NCI-H2029 (cell line): ENCODE measurements at places on chromosomes 4 and X.
A peak's percentile ranks its signal among the peaks of the same experiment; 100 is the strongest.

- DNase-seq = no peak
Observed at GRCh38 chr4:186587416-186588018, 32.1 kb upstream of the MTNR1A start.

DNA sequence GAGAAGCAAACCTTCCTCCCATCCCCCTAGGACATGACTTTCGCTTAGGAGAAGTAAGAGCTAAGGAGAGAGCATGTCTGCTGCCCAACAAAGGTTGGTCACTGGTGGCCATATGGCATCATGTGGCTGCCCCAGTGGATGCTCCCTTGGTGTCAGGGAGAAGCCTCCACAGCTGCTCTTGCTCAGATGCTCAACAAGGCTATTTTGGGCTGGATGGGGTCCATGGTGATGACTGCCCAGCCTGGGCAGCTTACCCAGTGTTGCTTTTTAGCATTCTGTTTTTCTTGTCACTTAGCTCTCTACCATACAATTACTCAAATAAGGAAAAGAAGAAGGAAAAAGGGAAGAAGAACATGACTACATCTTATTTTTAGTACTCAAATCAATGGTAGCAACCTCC lies 48.9 kb upstream of the PPARGC1A start:
- no peak for DNase-seq

DNA sequence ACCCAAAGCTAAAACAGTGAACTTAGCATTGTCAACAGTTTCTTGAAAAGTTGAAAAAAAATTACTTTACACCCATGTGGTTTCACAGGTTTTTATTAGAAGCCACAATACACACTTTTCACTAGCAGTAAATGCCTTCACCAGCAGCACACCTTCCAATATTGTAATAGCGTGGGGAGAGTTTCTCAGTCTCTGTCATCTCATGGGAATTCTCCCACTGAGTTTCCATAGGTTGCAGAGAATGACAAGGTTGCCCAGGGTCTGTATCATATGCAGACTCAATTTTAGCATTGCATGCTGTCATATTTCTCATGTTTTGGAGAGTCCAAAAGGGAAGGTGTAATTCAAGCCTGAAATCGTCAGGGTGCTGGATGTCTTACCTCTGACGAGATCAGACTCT lies 486.1 kb upstream of the TENM3 start:
- DNase-seq = no peak

- no peak for DNase-seq
Observed at GRCh38 chr4:74054483-74055047, 16.1 kb upstream of the CXCL3 start.

DNA sequence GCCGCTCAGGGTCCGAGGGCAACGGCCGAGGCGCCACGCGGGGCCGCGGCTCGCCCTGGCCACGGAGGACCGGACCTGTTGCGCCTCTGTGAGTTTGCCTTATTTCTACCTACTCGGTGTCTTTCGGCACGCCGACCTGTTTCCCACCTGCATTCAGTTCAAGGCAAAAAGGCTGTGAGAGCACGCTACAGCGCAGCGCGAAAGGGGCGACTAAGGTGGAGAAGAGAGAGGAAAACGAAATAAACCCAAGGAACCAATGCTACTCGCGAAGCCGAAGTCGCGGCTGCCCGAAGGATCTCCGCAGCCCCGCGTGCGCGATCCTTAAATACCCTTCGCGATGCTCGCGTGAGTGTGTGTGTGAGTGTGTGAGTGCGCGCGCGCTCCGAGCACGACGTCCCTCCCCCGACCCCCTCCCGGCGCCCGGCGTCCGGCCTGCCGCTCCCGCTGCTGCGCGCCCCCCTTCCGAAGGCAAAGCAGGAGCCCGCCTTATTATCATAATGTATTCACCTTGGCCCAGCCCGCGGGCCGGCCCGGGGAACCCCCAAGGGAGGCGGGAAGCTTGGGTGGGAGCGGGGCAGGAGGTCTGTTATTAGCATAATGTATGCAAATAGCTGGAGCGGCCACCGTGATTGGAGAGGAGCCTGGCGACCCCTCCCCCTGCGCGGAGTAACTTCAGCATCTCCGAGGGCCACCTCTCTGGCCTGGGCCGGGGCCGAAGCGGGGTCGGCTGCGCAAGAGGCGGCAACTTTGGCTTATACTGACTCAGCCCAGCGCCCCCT lies at the start of gene COL25A1:
Gene COL25A1 (minus strand): TSS at position 298 of the 779 bp plus-strand sequence.
- DNase-seq = no peak

DNA sequence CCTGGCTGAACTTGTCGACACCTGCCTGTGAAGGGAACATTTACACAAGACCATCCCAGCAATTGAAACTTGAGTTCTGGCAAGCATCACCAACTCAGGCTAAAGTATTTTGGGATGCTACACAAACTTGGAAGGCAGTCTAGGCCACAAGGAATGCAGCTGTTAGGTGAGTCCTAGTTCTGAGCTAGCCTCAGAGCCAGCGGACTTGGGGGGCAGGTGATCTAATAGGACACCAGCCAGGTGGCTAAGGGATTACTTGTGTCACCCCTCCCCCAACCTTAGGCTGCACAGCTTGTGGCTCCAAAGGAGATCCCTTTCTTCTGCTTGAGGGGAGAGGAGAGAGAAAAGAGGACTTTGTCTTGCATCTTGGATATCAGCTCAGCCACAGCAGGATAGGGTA lies 62.3 kb upstream of the DKK2 start:
- DNase-seq = no peak

GRCh38 chrX:143435916-143436315 lies 81.4 kb downstream of the SPANXN3 start:
- DNase-seq = no peak

- DNase-seq = no peak
Observed at GRCh38 chr4:99033956-99034355, 38.4 kb downstream of the METAP1 start.

GRCh38 chrX:153445856-153446635 lies at the start of gene TREX2:
Gene TREX2, minus strand, starts transcription at chrX:153446056. Its CDS starts 626 bp downstream, at chrX:153445430.
- no peak for DNase-seq

DNA sequence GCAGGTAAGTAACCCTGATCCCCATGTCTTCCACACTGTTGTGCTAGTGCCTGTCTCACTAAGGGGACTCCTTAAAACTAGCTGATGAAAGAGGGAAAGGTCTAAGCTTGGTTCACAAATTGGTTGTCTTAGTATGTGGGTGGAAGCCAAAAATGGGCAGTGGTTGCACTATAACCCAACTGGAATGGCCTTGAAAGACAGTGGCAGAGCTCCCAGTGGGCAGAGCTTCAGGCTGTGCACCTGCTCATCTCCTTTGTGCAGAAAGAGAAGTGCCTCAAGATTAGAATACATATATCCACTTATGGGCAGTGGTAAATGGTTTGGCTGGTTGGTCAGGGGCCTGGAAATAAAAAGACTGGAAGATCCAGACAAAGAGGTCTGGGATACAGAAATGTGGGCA lies 7.2 kb downstream of the SYN1 start:
- DNase-seq = peak; percentile 16

DNA sequence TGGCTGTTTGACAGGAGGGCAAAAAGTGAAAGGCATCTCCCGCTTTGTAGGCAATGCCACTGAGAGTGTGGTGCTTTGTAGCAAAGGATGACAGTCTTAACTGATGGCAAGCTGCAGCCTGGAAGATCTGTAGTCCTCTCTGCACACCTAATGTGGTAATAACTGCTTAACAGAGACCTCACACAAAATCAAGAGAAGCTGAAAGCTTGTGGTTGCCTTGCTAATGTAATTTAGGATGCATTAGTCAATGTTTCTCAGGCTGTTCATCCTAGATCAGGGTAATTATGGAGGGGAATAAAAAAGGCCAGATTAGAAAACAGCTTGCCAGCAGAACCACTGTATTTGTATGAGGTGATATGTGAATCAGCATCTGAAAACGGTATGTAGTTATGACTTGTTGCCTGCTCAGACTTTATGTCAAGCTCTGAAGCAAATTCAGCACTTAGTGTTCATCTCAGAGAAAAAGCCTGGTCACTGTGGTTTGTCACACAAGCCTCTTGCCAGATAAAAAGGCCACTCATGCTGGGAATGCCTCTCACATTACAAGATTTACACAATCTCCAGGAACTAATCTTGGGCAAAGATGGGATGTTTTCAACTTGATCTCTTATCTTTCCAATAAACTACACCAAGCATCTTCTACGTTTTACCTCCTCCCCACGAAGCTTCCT lies 130.8 kb downstream of the ENOX2 start:
- peak; percentile 42 for DNase-seq

DNA sequence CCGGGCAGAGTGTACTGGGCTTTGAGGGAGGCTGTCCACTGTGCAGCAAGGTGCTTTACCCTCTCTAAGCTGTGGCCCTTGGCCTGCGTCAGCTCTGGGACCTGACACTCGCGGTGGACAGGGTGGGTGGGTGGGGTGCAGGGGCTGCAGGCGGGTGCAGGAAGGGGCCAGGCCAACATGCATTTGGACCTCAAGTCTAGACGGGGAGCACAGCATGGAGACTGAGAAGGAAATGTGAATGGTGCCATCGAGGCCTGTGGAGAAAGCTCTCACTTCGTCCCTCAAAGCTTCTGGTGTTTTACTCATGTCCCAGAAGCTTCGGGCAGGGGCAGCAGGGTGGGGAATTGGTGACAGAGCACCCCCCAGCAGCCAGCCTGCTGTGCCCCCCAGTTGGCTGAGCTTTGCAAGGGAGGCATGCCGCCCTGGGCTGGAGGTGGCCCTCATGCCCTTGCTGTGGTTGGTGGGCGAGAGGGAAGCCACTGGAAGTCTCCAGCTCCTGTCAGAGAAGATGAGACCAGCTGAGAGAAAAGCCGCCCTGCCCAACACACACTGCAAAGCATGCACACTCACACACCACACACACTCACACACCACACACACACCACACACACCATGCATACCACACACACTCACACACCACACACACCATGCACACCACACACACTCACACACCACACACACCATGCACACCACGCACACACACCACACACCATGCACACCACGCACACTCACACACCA lies 12.3 kb downstream of the PNMA6E start:
- no peak for DNase-seq

- DNase-seq = no peak
Observed at GRCh38 chrX:19225909-19226308, 103.6 kb upstream of the ADGRG2 start.

- DNase-seq = no peak
Observed at GRCh38 chrX:153411255-153411987, at the start of gene ZFP92. Gene ZFP92, plus strand, starts transcription at chrX:153411472. Its CDS starts 6,851 bp downstream, at chrX:153418323.

DNA sequence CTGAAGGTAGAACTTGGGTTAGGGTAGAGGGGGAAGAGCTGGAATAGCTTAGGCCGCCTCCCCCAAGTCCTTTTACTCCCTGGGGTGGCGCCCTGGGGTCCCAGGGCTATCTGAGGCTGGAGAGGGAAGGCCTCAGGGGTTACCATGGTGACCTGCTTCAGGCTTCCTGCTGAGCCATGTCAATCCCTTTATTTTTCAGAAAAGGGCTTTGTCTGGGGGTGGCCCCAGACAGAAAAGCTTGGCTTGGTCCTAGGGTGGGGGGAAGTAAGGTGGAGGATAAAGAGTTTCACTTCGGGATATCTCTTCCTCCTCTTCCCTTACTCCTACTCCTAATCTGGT lies 6.3 kb downstream of the EFNB1 start:
- DNase-seq = no peak

GRCh38 chrX:23066588-23067281 lies 67.0 kb downstream of the DDX53 start:
- DNase-seq = no peak

DNA sequence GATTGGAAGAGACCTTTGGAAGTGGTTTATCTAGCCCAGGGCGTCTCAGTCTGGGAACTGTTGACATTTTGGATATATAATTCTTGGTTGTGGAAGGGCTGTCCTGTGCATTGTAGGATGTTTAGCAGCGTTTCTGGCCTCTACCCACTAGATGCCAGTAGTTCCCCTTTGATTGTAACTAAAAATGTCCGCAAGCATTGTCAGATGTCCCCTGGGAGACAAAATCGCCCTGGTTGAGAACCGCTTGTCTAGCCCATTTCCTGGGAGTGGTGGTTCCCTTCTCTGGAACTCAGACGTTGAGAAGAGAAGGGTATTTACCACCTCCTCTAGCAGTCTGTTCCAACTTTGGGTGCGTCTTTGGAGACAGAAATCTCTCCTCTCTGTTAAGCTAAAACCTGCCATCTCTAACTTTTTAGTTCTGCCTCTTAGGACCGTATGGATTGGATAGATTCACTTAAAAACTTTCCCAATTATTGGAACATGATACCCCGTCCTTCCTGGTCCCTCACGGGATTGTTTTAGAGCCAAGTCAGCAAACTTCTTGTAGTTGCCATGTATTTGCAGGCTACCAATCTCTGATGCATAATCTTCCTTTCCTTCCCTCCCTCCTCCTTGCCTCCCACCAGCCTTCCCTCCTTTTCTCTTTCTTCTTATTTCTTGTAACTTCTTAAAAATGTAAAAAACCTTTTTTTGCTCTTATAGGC lies 13.9 kb downstream of the TMEM165 start:
- no peak for DNase-seq

- no peak for DNase-seq
Observed at GRCh38 chr4:188282471-188283232, 143.4 kb downstream of the TRIML1 start.

DNA sequence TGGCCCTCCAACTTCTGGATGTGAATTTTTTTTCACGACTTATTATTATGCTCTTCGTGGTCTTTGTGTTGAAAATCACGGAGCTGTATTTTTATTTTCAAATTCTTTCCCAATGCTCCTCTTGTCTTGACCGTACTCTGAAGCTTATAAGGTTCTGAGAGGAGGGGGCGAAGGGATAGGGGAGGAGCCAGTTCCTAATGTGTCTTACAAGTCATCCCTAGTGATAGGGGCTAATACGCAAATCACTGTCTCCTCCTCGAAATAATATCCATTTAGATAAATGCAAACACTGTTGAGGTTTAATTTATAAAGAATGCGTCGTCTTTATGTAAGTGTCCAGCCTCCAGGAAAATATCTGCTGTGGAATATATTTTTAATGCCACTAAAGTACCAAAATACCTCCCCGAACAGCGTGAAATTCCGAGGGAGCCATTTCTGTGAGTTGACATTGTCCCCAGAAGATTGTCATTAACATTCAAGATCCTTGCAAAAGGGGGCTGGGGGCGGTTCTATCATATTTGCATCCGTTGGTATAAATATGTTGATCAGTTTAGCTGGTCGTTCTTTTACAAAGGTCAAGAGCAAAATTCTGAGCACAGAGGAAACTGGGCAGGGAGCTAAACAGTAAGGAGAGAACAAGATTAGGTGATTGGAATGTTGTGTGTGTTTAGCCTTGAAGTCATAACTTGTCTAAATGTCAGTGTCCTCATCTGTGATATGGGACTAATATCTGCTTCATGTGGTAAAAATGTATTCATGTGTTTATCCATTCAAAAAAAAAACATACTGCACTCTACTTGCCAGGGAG lies 3.7 kb upstream of the FAT1 start:
- no peak for DNase-seq

- no peak for DNase-seq
Observed at GRCh38 chr4:20109391-20109790, 142.3 kb upstream of the SLIT2 start.

- no peak for DNase-seq
Observed at GRCh38 chrX:150573702-150574101, 5.3 kb downstream of the MTM1 start.
